ENCODE measurements at places on chromosomes 3 and 15.

- DNase-seq: no peak
These were observed 32.5 kb upstream of the CCDC54 start for GRCh38 chr3:107344722-107345121.

GRCh38 chr3:159502986-159503385, 485.6 kb upstream of the IL12A start:
- no peak for DNase-seq

- DNase-seq: peak; percentile 21
These were observed 5.6 kb upstream of the CCDC13 start for GRCh38 chr3:42778644-42779043.

DNA sequence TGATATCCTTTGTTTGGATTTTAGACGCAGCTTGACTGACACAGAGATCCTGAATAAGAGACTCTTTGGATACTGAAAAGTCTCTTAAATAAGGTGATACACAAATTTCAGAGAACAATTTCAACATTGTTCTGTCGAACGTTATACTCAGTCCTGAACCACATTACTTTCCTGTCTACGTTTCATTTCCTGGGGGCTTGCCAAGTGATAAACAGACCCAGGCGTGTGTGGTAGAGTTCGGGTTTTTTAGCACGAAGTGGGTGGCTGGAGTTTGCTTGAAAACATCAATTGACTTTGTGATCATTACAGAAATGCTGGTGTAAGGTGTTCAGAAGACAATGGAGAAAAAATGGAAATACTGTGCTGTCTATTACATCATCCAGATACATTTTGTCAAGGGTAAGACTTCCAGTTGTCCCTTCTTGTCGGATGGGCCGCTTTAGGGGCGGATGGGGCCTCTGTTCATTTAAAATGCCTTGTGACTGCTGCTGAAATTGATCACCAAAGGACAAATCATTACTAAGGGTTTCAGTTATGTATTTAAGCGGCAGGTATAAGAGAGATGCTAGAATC, at the start of gene CD96:
TSS of gene CD96 (plus strand) at position 287 of the 573 bp plus-strand sequence. CDS start at position 339, 52 bp downstream.
- no peak for DNase-seq

DNA sequence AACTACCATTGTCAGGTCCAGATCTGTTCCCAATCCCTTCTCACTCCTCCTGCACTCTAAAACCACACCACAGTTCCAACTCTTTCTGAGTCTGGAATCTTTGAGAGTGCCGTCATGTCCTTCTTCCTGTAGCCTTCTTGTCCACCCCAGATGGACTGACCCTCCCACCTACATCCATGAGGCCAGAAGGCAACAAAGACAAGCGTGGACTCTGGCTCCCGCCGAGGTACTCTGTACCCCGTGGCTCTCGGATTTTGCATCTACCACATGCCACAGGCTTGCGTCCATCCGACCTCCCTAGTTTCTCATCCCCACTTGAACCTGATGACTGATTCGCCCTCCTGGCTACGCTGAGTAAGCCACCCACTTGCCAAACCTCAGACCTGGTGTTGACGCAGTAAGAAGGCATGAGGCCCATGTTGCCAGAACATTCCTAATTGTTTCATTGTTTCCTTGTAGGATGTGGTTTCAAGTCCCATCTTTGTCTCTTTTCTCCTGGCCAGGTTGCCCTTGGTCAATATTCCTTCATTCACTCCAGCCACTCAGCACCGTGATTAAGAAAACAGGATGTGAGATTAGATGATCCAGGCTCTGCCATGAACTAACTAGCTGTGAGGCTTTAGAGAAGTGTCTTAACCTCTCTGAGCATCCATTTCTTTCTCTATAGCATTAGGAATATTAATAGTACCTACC, 1.1 kb upstream of the ZBTB38 start:
- DNase-seq: peak; percentile 99
